ENCODE measurements at places on chromosomes 4 and X.
A peak's percentile ranks its signal among the peaks of the same experiment; 100 is the strongest.

DNA sequence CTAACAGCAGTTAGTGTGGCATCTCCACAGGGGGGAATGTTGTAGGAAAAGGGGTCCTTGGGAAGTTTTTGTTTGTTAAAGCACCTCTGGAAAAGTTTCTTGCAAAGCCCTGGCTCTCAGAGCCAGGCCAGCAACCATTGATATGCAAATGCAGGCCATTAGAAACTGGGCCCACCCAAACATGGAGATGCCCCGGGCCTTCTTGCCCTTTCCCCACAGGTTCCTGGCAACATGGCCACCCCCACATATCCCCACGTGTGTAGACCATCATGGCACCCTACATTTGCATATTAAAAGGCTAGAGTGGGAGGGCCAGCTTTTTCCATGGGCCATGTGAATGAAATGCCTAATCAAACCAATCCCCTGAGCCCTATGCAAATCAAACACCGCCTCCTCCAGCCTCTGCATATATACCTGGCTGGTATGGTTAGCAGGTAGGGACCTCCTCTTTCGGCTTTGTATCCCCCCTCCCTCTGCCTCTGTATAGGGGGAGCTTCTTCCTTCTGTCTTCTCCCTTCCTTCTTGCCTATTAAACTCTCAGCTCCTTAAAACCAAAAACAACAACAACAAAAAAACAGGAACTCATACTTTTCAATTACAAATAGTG is 44.0 kb upstream of the ZCCHC13 start:
- DNase-seq: no peak

GRCh38 chr4:185651137-185651677 is 115.9 kb upstream of the PDLIM3 start:
- DNase-seq: no peak

GRCh38 chrX:131633285-131633917 is 89.5 kb downstream of the OR13H1 start:
- peak; percentile 3 for DNase-seq

DNA sequence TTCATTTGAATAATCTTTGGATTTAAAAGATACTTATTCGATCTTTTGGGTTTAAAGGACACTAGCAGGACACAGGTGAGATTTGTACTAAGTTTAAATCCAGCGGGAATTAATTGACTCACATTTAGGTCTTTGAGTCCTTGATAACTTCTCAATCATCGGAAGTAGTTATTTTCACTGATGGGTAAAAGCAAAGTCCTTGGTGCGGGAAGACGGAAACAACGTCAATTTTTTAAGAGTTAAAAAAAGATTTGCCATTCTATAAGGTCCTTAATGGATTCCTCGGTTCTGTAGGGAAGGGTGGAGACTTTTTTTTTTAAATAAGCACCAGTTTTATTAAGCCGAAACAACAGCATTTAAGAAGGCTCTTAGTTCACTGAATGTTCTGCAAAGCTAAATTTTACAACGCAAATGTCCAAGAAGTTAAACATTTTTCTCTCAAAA is 2.9 kb downstream of the TMSB4X start:
- no peak for DNase-seq

DNA sequence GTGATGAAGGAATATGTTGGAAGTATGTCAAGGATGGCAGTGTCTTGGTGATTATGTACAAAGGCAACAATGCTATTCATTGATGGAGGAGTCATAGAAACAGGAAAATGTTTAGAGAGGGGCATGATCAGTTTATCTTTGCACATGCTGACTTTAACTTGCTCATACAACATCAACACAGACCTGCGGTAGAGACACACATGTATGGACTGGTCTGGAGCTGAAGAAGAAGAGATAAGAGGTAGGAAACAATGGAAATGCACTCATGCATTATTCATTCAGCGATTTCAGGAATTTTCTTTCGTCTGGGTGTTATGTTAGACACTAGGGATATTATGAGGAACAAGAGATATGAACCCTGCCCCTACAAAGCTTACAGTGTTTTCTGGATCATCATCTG is 1252.3 kb upstream of the TENM3 start:
- no peak for DNase-seq

GRCh38 chrX:110293658-110294057 is 24.2 kb downstream of the AMMECR1 start:
- no peak for DNase-seq

GRCh38 chr4:47690611-47691010 is 147.3 kb downstream of the CORIN start:
- no peak for DNase-seq

Measured in putamen (tissue), 1 donor.